Glomerular endothelial cell (primary cell): ENCODE measurements at places on chromosomes 4 and X. TPM values are rescaled to one million over a fixed set of nuclear protein-coding genes. Genes with fewer than 3 reads are reported as not detected.
A peak's percentile ranks its signal among the peaks of the same experiment; 100 is the strongest.

DNA sequence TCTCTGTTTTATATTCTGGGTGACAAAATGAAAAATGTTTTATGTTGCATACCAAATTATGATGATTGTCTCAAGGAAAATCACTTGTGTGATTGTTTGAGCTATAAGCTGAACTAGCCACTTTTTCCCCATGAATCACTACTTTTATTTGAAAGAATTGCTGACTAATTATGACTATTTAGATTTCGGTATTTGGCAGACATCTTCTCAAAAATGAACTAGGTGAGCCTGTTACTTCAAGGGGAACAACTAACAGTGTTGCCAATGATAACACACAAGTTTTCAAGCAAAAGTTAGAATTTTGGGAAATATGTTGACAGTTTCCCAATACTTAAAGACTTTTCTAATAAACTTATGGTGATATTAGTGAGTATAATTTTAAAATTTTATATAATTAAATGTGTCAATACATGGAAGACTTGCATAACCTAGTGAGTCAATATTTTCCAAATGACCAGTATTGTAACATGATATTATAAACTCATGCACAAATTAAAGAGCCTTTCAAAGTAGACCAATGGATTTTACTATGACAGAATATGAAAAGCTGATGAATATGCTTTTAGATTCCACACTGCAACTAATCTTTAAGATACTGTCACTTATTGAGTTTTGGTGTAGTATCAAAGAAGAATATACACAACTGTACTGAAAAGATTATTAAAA is 187.7 kb upstream of the GATB start:
- DNase-seq, result no peak

GRCh38 chrX:49915361-49916222 is 6.8 kb upstream of the CLCN5 start:
- no peak for DNase-seq

Gene LUZP4
- total RNA-seq, result not detected in 2 replicates

Gene NXF2
- not detected in 2 replicates for total RNA-seq

Gene RPA4
- total RNA-seq, result 0.87 and 2.3 TPM in 2 replicates

- DNase-seq, result no peak
These were observed 531.8 kb downstream of the GLUD2 start for GRCh38 chrX:121579016-121579760.

GRCh38 chr4:6078560-6078959 is 60.3 kb upstream of the C4orf50 start:
- no peak for DNase-seq

DNA sequence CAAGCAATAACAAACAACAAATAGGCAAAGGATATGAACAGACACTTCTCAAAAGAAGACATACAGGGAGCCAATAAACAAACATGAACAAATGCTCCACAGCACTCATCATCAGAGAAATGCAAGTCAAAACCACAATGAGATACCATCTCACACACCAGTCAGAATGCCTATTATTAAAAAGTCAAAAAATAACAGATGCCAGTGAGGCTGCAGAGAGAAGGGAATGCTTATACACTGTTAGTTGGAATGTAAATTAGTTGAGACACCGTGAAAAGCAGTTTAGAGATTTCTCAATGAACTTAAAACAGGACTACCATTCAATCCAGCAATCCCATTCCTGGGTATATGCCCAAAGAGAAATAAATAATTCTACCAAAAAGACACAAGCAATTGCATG is 129.8 kb upstream of the MAGEB2 start:
- no peak for DNase-seq

Gene FGFR3
- 0.05 and 2.1 TPM in 2 replicates for total RNA-seq

- DNase-seq, result no peak
These were observed 404.0 kb downstream of the PPARGC1A start for GRCh38 chr4:23485801-23486200.

GRCh38 chr4:139720806-139721205 is 55.2 kb downstream of the MGST2 start:
- no peak for DNase-seq

DNA sequence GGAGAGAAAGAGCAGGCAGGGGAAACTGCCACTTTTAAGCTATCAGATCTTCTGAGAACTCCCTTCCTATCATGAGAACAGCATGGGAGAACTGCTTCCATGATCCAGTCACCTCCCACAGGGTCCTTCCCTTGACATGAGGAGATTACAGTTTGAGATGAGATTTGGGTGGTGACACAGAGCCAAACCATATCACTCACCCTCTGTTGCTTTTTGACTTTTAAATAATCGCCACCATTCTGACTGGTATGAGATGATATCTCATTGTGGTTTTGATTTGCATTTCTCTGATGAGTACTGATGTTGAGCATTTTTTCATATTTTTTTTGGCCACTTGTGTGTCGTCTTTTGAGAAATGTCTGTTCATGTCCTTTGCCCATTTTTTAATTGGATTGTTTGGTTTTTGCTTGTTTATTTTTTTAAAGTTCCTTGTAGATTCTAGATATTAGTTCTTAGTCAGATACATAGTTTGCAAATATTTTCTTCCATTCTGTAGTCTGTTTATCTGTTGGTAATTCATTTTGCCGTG is 6.5 kb upstream of the PAQR3 start:
- no peak for DNase-seq

GRCh38 chr4:87985097-87985886 is 9.8 kb downstream of the SPP1 start:
- no peak for DNase-seq

DNA sequence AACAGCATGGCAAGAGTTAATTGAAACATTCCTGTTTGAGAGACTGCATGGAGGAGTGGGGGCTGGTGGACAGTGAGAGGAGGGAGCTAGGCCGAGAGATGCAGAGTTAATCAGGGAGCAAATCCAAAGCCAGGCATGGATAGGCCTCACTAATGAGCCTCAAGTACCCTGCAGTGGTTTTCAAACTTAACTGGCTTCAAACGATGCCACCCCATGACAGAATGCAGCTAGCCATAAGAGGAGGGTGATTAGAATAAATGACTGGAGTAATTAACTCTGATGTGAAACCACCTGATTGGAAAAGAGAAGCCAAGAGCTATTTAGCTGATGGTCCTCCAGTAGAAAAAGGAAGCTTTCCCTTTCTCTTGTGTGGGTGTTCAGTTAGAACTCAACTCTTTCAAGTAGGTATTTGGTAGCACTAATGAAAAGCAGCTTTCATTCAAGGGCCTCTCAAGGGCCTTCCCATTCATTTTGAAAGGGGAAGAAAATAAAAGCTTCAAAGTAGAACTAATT is 215.4 kb upstream of the MAB21L2 start:
- no peak for DNase-seq

DNA sequence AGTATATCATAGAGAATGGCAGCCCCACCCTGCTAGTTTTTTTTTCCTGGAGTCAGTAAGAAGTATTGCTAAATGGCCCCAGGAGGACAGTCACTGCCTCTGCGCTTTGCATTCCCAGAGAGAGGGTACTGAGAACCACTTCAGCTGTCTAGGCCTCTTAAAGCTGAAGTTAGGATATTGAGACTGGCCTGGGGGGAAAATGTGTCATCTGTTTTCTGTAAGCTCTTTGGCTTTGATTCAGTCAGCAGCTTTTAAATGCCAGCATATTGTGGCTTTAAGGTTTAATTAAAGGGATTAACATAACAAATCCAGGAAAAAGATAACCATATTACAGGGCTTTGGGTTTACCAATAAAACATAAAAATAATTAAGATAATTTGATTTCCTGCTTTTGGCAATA is 852.0 kb downstream of the PCDH18 start:
- DNase-seq, result no peak

- no peak for DNase-seq
These were observed 31.8 kb upstream of the NKX6-1 start for GRCh38 chr4:84530871-84531270.

DNA sequence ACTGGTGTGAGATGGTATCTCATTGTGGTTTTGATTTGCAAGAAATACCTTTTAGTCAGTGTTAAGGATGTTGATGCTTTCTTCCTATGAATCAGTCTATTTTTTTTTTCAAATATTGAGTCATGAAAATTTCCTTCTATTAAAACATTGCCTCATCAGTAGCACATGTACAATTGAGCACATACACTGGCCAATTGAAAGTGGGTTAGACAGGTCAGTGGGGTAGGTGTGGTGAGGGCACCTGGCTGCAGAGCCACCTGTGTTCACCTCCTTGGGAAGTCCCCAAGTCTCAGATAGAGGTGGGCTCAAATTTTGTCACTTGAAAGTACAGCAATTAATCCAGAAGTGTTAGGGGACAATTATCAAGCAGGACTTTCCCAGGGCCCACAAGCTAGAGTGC is 243.7 kb downstream of the SPRY1 start:
- DNase-seq, result no peak

- no peak for DNase-seq
These were observed 254.5 kb downstream of the RAPGEF2 start for GRCh38 chr4:159357350-159357749.

DNA sequence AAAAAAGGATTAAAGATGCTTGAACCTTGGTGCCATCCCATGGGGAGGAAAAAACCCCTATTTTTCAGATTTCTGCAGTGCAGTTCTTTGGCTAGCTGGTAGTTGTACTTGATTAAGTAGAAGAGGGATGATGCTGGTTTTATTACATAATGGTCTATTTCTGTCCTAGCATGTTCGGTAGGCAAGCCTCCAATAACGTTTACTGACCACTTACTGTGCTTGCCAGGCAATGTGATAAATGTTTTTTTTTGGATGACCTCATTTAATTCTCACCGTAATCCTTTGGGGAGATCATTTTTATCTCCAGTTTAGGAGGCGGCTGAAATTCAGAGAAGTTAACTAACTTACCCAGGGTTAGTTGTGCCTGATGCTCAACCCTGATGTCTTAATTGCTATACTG is 92.1 kb upstream of the RPA4 start:
- DNase-seq, result no peak

Gene MAGEB2
- total RNA-seq, result not detected in 2 replicates

Gene MAGEA9B
- total RNA-seq, result not detected in 2 replicates

DNA sequence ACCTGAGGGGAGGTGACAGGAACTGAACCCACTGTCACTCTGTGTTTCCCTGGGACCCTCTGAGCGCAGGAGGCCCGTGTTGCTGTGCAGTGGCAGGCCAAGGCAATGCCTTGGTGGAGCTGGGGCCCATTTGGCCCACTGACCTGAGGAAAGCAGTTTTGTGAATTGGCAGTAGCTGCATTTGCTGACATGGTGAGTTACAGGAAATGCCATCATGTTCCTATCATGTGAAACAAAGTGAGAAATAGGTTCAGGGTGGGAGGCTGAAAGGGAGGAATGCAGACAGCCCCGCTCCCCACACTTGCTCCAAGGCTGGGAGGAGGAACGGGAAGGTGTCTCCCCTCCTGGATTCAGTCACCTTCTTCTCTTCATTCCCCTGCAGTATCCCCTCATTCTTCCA is 146.1 kb downstream of the PTTG2 start:
- DNase-seq, result no peak

DNA sequence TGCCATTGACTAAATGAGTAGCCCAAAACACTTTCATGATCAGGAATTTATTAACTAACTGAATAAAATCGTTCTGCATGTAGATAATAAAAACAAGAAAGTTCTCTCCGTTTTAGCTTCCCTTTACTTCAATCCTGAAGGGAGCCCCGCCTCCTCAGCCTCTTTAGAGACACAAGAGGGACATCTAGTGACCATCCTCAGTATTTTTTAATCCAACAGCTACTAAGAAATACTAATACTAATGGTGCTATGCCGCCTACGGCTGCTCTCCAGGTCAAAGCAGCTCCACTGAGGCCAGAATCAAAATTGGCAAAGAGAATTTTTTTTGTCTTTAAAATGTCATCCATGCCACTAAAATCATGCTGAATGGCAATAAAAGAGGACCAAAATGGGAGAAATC is 3.2 kb upstream of the PCDH19 start:
- peak; percentile 45 for DNase-seq

Gene FGB
- not detected in 2 replicates for total RNA-seq

GRCh38 chr4:145891958-145892357 is 46.7 kb downstream of the ZNF827 start:
- DNase-seq, result no peak

Gene PPBP
- 0.70 TPM in 1 of 2 replicates, not detected in the other for total RNA-seq

DNA sequence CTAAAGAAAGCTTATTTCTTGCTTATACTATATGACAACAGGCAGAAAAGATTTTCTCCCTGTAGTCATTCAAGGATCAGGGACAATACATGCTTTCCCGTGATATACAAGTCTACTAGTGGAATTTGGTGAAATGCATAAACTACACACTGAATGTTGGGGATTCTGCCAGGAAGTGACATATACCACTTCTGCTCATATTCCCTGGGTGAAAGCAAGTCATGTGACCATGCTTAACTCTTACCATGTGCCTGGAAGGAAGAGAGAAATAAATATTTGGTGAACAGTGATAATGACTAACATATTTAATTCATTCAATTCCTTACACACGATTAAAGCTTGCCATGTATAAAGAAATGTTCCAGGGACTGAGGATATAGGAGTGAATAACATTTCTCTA is 534.6 kb downstream of the PPARGC1A start:
- no peak for DNase-seq

DNA sequence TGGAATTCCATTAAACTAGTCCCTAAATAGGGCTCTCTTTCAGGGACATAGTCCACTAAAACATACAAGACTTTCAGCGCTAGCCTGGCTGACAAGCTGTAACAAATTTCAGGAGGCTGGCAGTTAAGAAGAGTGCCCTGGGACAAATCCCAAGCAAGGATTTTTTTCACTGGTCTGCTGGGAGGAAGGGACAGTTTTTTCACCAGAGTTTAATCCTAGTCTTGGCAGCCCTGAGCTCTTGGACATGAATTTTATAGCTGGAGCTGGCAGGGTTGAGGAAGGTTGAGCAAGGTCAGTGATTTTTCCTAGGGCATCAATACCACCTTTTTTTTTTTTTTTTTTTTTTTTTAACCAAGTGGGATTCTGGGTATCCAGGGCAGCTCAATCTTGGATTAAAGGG is 184.4 kb downstream of the SH2D1A start:
- no peak for DNase-seq

- DNase-seq, result no peak
These were observed 98.6 kb downstream of the MGST2 start for GRCh38 chr4:139764182-139764581.

Gene KCTD8
- total RNA-seq, result 0.35 TPM in 1 of 2 replicates, not detected in the other

DNA sequence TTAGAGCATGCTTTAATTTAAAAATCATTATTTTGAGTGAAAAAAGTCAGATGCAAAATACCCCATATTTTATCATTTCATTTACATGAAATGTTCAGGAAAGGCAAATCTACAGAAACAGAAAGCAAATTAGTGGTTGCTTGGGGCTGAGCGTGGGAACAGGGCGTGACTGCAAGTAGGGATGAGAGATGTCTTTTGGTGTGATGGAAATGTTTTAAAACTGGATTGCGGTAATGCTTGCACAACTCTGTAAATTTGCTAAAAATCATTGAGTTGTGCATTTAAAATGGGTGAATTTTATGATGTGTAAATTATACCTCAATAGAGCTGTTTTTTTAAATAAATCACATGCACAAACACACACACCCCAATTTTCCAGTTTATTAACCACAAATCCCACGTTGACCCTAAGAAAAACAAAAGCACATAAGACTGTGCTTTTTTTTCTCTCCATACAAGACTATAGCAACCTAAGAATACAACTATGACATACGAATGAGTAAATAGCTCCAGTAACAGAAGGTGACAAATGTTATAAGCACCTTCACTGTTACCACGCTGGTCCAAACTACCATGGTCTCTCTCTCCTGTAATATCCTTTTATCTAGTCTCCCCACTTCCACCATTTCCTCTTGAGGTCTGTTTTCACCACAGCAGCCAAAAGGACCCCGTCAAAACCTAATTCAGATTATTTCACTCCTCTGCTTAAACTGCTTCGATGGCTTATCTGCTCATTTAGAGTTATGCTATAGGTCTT is 37.2 kb downstream of the FRMD7 start:
- DNase-seq, result no peak

Gene BEX5
- 0.47 TPM in 1 of 2 replicates, not detected in the other for total RNA-seq

Gene PAGE5
- total RNA-seq, result not detected in 2 replicates

Gene CORIN
- total RNA-seq, result 0.18 and 0.19 TPM in 2 replicates
